ENCODE measurements at places on chromosomes 12 and 14.
A peak's percentile ranks its signal among the peaks of the same experiment; 100 is the strongest.

GRCh38 chr14:70563869-70564268, 29.1 kb upstream of the ADAM20 start:
- DNase-seq: no peak

- DNase-seq: no peak
Measured at GRCh38 chr12:131133994-131134393, 180.3 kb downstream of the ADGRD1 start.

DNA sequence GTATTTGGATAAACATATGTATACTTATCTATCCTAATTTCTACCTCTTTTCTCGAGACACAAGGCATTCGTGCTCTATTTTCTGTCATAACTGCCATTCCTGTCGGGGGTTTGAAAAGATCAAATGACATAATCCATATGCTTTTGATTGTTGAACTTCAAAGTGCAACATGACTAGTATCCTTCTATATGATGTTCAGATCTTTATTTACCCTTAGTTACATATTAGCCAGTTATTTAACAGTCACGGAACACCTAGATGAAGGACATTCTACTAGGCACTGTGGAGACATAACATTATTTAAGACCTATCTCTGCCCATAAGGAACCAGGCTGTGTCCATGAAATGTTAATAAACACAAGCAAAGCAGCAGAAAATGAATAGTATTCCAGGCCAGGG, 11.2 kb upstream of the GRIN2B start:
- DNase-seq: no peak

DNA sequence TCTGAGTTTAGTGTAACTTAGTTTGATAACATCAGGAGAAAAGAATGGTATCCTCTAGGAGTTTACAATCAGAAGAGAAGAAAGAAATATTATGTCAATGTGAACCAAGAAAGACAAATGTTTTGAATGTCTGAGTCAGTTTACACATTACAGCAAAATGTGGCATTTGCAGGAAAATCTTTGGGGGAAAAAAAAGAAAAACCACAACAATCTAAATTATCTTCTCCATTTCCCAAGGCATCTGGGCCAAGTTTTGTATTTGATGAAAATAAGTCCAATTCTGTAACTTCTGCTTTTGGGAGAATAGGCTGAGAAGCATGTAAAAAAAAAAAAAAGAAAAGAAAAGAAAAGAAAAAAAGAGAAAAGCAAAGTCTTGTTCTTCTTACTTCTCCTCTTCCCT, 58.8 kb upstream of the FLRT2 start:
- no peak for DNase-seq

DNA sequence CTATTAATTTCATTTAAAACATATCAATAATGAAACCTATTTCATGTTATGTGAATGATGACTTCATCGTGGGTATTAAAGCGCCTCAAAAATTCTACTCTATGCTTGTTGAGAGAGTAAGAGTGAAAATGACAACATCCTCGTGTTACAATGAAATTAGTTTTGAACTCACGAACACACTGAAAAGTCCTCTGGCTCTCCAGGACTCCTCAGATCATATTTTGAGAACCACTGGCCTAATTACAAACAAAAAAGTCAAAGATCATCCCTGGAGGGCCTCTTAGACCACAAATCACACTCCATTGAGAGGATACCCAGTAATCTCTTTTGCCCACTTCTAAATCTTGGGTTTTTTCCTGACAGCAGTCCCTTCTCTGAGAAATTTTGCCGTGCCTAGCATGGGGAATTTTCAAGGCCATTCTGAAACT, 19.1 kb downstream of the DAAM1 start:
- no peak for DNase-seq

GRCh38 chr12:111298582-111299436, 70.1 kb downstream of the PHETA1 start:
- peak; percentile 36 for DNase-seq

DNA sequence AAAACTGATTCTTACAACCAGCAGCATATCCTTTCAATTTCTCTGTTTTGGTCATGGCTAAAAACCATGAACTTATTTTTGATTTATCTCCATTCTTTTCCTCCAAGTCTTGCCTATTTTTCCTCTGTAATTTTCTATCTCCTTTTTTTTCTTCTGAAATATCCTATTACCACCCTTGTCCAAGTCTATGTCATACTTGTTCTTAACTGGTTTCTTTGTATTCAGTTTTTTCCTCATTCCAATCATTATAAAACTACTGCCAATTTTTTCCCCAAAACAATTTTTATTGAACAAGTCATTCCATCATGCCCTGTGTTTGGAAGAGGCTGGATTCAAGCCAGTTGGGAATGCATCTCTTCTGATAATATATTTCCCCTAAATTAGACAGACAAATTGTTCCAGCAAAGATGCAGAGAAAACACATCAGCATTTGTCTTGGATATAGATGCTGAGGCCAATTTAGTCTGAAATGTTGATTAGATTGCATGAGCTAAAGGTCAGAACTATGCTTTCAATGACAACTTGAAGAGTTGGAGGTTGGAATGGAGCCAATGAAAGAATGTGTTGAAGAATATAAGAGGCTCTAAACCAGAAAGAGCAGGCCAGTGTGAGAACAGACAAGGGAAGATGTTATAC, 30.7 kb downstream of the OTOGL start:
- no peak for DNase-seq

All from activated CD4-positive, alpha-beta T cell treated with anti-CD3 and anti-CD28 coated beads for 4 hours (primary cell).